ENCODE measurements at places on chromosomes 1 and 21.

- DNase-seq, result no peak
Observed at GRCh38 chr1:40281853-40282252, 23.8 kb downstream of the ZMPSTE24 start.

GRCh38 chr1:151251656-151252470, 2.7 kb upstream of the PSMD4 start:
- peak; percentile 83 for DNase-seq

GRCh38 chr1:58397187-58397820, 149.2 kb downstream of the OMA1 start:
- DNase-seq, result peak; percentile 90

DNA sequence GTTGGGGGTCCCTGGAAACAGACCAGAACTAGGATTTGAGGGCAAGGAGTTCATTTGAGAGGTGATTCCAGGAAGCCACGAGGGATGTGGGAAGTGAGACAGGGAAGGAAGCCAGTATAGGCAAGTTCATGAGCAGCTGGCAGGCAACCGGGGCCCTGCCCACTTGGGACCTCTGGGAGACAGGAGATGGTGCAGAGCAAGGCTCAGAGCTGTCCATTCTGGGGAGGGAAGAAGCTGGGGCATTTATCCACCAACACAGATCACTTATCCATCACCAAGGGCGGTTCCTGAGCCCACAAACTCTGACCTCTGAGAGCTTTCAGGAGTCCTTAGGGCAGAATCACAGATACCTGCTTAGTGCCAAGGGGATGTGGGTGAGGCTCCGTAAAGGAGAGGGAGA, 16.8 kb downstream of the EDN2 start:
- DNase-seq, result no peak

GRCh38 chr1:72847651-72848050, 565.3 kb upstream of the NEGR1 start:
- DNase-seq, result no peak

DNA sequence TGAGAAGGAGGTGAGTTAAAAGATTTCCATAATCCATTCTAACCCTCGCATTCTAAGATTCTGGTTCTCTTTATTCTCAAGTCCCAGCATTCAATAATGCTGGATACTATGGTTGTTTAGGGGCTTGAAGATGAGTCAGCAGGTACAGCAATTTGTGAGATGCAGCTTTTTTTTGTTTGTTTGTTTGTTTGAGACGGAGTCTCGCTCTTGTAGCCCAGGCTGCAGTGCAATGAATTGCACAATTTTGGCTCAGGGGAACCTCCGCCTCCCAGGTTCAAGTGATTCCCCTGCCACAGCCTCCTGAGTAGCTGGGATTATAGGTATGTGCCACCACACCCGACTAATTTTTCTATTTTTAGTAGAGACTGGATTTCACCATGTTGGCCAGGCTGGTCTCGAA, 23.3 kb downstream of the EIF4G3 start:
- no peak for DNase-seq

- no peak for DNase-seq
Observed at GRCh38 chr1:2152954-2153353, 41.6 kb downstream of the FAAP20 start.

DNA sequence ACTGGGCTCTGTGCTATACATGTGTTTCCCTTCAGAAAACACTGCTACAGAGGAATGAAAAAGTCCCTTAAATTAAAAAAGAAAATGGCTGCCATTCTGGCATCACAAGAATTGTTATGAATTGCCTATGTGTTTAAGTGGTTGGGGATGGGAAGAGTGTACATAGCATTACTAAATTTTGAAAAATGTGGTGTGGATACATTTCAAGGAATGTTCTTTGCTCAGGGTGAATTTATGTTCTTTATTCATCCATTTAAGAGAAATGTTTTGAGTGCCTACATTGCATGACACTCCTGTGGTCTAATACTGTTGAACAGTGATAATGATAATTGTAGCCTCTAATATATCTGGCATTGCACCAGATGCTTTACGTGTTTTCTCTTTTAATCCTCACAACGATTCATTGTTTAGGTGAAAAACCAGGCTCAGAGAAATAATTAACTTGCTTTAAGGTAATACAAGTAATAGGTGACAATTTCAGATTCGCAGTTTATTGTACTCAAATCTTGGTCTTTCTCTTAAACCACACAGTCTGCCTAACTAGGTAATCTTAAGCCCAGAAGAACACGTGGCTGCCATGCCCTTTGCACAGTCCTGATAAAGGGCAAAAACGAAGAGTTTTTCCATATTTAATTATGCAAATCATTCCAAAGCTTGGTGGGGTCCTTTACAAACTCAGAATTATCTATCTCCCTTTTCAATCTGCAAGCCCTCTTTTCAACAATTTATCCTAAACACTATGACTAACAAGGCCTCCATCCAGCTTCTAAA, 31.5 kb downstream of the DPT start:
- DNase-seq, result peak; percentile 45

DNA sequence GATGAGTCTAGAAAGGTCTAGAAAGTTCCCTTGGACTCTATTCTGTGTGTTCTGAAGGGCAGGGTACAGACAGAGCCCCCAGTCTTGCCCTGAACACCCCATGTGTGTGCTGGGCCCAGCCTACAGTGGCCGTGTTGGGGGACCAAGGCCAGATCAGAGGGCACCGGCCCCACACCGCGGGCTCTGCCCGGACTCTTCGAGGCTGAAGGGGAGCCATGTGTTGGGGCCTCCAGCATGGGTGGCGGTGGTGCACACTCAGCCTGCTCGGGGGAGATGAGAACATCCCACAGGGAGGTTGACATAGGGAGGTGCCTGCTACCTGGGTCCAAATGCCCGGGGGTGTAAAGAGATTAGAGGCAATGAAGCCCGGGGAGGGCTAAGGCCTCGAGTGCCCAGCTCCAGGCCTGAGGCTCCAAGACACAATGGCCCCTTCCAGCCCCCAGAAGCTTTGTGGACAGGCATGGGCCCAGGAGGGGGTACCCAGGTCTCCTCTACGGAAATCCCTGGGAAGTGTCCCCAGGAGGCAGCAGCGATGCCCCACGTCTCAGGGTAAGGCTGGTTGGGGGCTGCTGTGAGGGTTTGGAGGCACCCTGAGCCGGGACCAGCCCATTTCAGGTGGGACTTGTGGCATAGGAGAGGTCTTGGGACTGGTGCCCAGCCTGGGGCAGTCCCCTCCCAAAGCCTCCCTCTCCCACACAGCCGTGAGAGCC, 12.1 kb downstream of the ARHGEF16 start:
- no peak for DNase-seq

DNA sequence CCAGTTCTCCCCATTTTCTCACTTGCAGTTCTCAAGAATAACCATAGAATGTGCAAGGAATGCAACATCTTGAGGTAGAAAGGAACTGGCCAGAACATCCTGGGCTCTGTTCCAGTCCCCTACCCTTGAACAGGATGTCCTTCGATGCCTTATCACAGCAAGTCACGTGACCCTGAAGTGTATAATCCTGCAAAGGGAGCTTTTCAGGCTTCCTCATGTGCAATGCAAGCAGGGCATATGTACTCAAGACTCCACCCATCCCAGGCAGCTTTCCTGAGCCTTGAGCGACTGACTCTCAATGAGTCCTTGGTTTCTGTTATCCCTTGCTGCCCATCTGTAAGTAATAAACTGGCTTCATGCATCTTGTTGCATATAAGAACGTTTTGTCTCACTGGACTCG, 311.0 kb downstream of the MRPL39 start:
- peak; percentile 4 for DNase-seq

GRCh38 chr21:42956824-42957630, 17.3 kb upstream of the PKNOX1 start:
- DNase-seq, result no peak

- DNase-seq, result peak; percentile 51
Observed at GRCh38 chr1:24107462-24108138, 4.3 kb downstream of the MYOM3 start.

DNA sequence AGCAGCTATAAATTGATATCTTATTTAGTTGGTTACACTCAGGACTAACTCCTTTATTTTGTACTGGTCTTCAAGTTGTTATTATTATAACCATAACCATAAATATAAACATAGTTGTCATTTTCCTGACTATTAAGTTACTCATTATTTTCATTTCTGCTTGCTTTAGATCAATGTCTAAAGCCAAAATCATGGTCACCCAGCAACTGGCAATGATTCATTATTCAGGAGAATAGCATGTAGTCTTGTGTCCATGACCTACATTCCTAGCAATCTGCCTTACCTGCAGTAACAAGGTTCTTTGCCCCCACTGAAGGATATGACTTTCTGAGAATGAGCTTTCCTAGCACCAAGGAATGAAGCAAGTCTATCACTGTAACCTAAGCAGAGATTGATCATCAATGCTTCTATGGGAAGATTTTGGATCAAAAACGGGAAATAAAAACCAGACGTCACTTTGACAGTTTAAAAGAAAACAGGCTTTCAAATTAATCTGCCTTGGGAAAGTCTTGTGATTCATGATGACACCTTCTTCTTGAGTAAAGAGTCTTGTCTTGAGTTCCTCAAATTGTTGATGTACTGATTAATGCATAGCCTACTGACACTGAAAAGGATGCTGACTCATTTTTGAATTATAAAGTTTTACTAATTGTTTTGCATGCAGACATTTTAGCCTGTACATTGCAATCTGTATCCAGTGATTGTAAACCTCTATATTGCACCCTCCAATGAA, 203.3 kb upstream of the IVNS1ABP start:
- no peak for DNase-seq

- no peak for DNase-seq
Observed at GRCh38 chr1:3902571-3903091, 2.6 kb upstream of the C1orf174 start.

DNA sequence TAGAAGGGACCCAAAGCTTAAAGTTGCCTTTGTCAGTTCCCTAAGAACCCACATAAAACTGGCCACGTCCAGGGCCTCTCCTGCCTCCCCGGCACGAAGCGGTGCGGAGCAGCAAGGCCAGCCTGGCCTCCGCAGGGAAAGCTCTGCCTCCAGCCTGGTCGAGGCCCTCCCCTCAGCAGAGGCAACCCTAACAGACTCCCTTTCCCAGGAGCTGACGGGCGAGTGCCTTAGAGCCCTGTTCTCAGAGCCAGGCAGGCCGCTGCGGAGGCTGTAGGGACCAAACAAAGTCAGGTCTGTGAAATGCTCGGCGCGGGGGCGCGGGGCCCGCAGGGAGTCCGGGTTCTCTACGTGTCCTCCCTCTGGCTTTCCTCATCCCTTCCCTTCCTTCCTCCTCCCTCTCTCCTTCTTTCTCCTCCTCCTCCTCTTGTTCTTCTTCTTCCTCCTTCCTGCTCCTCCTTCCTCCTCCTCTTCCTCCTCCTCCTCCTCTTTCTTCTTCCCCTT, 40.7 kb downstream of the RIPK4 start:
- DNase-seq, result no peak

DNA sequence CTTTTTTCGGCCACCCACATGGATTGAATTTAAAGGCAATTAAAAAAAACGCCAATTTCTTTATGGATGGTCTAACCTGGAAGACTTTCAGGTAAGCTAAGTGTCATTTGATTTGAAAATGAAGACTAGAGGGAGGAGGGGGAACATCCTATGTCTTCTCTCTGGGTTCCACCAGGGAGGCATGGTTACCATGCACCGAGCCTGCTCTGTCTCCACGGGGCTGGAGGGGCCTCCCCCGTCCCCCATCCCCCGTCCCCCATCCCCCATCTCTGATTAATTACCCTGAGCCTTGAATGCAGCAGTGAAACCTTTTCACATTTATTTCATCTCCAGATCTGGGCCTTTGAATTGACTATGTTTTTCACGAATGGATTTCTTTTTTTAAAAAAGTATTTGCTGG, 135.1 kb downstream of the TLR5 start:
- no peak for DNase-seq

DNA sequence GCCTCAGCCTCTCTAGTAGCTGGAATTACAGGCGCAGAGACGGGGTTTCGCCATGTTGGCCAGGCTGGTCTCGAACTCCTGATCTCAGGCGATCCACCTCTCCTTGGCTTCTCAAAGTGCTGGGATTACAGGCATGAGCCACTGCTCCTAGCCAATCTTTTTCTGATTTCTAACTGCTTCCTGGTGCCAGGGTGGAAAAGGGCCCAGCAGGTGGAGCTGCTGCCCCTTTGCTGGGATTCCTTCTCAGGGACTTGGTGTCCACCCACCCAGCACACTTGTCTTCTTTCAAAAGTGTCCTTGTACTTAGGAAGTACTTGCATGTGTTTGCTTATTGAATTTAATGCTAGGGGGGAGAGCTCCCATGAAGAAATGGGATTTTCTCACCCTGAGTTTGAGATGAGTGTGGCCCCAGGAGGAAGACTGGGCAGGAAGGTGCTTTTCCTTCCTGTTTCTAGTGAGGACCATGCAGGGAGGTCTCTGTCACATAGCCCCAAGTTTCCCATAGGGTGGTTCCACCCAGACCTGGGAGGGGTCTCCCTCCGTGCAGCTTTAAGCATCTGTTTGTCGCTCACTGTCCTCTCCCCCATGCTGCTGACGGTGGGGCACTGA, 14.2 kb downstream of the UTP11 start:
- peak; percentile 62 for DNase-seq

DNA sequence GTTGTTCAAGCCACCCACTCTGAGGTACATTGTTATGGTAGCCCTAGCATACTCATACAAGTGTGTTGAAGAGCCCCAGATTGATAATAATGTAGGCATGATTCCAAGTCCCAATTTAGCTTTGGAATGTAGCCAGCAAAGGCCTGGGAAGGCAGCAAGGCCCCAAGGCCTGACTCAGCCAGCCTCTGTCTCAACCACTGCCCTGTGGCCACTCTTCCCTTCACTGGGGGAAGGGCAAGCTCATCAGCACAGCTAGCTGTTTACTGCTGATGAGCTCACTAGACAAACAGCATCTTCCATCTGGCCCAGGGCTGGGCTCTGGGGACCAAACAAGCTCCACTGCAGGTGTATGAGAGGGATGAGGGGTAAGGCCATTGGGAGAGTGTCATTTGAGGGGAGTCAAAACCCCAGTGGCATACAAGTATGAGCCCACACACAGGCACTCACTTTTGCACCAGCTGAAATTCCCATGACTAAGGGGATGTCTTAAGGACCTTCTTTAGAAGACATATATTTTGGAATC, 2.2 kb upstream of the IRF6 start:
- peak; percentile 92 for DNase-seq

DNA sequence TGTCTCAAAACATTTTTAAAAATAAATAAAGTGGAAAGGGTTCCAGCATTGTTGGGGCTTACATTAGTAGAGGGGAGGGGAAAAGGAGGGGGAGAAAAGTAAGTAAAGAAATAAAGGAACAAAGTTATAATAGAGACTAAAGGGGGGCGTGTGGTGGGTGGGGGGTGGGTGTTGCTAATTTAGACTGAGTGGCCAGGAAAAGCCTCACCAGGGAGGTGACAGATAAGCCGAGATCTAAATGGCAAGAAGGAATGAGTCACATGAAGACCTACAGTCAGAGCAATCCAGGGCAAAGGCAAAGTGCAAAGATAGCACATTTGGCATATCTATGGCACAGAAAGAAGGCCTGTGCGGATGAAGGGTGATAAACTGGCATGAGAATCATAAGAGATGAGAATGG, 7.5 kb downstream of the MPL start:
- DNase-seq, result no peak

GRCh38 chr1:227396539-227397353, 78.5 kb upstream of the CDC42BPA start:
- no peak for DNase-seq

- DNase-seq, result no peak
Observed at GRCh38 chr1:182101415-182102042, 40.0 kb upstream of the ZNF648 start.

- no peak for DNase-seq
Observed at GRCh38 chr1:12173631-12174121, 6.9 kb downstream of the TNFRSF1B start.
